ENCODE measurements at places on chromosomes 11 and 22.

GRCh38 chr11:102244681-102245409 lies 72.4 kb upstream of the BIRC3 start:
- no peak for DNase-seq

DNA sequence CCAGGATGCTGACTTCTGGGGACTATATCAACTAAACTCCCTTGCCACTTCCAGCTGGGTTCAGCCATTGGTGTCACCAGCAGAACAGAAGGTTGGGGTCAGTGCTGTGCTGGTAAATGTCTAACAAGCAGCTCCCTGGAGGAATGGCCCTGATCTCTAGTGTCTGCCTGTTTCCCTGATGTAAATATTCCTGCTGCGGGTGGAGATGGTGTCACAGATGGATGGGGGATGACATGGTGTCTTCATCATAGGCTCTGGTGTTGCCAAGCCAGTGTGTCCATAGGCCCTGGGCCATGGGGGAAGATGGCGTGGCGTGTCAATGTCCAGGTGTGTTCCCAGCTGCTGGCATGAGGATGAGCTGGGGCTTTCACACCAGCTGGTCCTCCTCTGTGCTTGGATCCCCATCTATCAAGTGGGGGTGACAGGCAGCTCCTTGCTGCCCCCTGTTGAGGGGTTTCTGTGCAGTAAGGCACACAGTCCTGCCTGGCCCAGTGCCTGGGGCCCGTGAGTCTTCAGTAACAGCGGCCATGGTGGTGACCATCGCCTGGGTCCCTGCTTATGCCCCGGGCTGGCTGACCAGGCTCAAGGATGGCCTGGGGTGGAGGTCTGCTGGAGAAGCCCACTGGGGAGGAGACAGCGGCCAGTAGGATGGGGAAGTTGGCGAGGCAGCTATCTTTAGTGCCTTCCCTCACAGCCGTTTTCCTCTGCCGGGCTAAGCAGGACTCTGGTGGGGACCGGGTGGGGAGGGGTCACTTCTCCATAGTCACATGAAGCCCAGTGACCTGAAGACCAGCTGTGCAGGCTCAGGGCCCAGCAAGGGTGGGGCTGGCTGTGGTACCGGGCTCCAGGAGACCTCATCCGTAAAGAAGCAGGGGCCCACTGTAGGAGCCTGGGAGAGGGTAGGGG lies 12.7 kb downstream of the RPL3 start:
- no peak for DNase-seq

DNA sequence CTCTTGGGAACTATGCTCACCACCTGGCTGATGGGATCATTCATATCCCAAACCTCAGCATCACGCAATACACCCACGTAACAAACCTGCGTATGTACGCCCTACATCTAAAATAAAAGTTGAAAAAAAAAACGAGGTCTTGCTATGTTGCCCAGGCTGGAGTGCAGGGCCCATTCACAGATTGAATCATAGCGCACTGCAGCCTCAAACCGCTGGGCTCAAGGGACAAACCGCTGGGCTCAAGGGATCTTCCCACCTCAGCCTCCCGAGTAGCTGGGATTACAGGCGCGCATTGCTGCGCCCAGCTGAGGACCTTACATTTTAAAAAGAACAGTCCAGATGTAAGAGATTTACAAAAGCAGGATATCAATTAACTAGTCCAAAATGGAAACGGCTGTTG lies 41.9 kb upstream of the EMID1 start:
- DNase-seq = no peak

DNA sequence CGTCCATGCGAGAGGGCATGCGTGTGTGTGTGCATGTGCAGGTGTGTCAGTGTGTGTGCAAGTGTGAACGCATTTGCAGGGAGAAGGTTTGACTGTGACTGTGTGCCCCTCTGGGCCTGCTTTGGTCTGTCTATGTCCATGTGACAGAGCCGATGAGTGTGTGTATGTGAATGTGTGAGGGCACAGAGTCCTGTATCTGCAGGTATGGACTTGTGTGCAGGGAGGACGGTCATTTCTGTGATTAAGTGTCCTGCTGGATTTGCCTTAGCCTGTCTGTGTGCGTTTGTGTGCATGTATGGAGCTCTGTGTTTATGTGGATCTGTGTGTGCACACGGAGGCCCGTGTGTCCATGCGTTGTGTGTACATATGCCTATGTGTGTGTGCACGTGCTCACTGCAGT lies 5.4 kb downstream of the EMID1 start:
- DNase-seq = no peak

DNA sequence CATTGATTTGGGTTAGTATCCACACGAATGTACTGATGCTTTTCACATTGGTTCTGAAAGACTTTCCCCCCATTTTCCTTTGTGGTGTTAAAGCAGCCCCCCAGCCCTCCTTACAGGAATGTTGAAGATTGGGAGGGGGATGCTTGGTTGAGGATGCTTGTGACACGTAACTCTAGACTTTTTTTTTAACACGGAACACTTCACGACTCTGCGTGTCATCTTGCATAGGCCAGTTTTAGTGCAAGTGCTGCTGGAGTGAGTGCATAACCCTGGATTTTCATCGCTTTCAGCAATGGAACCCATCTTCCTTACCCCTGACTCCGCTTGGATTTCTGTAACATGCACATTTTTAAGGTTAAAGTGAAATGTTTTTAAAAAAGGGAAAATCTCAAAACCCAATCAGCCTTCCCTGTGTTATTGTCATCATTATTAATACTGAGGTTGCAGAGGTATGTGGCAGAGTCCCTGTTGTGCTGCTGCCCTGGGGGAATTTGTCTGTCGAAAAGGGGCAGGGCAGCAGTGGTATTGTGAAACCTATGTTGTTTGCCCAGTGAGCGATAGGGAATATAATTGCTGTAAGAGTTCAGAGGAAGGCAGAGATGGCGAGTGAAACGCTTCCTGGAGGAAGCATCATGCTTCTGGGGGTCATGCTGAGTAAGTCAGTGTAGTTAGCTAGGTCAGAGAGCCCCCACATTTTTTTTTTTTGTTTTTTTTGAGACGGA lies 12.1 kb downstream of the CECR2 start:
- DNase-seq = no peak

DNA sequence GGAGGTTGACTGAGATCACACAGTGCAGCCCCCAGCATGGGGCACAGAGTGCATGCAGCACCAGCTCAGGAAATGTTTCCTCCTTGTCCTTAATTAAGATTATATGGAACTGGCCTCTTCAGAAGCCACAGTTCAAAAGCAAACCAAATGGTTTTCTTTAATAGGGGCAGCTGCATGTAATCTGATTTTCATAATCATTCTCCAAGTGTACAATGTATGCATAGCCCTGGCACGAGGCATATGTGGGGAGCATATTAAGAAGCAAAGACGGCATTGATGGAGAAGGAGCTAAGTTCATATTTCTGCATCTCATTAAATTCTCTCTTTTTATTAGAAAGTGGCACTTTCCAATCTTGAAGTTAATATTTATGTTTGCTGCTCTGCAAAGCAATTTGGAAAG lies 9.9 kb upstream of the PARVB start:
- DNase-seq = no peak

- no peak for DNase-seq
Measured at GRCh38 chr11:85755701-85756100, 55.2 kb downstream of the SYTL2 start.

GRCh38 chr11:8487261-8487660 lies 106.8 kb downstream of the STK33 start:
- no peak for DNase-seq

DNA sequence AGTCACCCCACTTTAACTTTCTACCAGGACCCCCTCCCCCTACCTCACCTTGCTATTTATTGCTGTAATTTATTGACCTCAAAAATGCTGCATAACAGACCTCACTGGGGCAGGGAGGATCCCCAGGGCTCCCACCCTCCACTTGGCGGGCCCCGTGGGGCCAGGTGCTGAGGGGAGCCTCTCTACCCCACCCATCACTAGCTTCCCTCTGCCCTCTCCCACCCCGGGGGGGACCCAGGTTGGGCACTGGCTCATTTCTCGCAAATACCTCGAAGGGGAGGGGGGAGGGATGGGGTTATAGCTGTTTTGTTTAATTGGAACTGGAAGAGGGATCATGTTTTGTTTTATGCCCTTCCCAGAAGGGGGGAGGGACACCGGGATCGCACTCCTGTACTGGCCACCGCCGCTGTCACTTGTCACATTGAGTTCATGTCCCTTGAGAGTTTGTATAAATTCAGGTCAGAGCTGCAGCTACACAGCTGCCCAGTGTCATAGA lies 16.3 kb upstream of the TMEM191C start:
- peak; percentile 9 for DNase-seq

DNA sequence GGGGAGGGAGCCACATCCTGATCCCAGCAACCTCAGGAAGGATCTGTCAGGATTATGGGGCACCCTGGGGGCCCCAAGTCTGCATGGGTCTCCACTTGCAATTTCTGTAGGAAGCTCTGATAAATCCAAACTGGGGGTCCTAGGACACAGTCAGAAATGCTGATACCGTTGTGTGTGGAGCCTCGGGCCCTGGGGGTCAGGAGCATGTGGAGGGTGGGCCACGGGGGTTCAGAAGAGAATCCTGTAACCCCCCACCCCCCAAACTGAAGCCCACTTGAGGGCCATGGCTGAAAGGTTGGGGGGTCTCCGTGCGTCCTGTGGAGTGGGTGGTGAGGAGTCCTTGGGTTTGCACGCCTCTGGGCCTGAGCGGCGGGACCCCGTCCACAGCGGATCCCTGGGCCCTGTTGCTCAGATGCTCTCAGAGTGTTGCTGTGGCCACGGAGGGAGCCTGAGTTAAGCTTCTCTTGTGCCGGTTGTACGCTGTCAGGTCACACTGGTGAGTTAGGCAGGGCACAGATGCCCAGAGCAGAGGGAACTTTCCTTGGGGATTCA lies 72.2 kb downstream of the LRP5 start:
- no peak for DNase-seq

- peak; percentile 94 for DNase-seq
Measured at GRCh38 chr22:31102441-31103081, 4.8 kb downstream of the SELENOM start.

DNA sequence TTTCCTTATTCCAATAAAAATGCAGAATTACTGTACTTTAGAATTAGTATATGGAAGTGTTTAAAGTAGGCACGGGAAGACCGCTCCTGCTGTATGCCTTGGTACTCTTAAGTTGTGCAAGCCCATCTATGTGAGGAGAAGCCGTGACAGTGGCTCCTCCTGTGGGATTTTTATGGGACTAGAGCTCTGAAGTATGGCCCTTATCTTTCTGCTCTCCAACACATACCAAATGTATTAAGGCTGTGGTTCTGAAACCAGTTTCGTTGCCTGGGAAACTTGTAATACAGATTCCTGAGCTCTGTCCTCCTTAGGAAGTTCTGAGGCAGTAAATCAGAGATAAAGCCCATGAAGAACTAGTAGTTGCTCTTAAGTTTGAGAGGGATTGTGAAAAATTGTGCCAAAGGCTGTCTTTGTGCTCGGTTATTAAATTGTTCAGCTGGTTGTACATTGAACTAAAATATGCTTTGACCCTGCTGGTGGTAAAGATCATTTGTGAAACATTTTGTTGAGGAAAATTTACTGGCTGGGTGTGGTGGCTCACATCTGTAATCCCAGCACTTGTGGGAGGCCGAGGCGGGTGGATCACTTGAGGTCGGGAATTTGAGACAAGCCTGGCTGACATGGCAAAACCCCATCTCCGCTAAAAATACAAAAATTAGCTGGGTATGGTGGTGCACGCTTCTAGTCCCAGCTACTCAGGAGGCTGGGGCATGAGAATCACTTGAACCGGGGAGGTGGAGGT lies 29.3 kb downstream of the RTN3 start:
- DNase-seq = no peak

DNA sequence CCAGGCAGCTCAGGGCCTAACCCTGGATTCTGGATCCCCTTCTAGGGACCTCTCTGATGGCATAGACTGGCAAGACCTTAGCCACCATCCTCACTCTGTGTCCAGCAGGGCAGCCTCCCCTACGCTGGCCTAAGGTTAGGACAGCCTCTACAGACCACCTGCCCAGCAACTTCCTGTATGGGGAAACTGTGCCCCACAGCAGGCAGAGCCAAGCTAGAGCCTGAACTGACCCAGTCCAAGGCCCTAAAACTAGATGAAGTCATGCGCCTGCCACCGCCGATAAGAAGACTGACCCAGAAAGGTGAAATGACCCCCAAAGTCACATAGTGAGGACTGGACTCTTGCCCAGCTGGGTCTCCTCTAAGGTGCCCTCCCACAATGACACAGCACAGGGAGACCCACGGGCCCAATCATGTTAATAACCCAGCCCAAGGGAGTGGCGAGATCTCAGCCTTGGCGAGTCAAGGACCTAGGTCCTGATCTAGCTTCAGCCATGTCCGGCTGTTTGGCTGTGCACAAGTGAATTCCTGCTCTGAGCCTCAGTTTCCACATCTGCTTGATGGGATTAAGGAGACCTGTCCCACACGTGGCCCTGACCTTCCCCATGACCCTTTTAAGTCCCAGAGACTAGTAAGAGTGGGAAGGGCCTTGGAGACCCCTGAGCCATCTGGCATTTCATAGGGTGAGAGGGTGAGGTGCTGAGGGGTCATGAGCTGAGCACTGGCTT lies 17.6 kb downstream of the STARD10 start:
- DNase-seq = no peak

GRCh38 chr11:101126551-101127196 lies 2.9 kb downstream of the PGR start:
- DNase-seq = peak; percentile 63

GRCh38 chr22:28222571-28222970 lies 303.5 kb upstream of the PITPNB start:
- DNase-seq = no peak

GRCh38 chr11:126304457-126305075 lies 706 bp downstream of the DCPS start:
- no peak for DNase-seq

All from right atrium auricular region (tissue), 2 donors.